ENCODE measurements at places on chromosomes 5 and 9.

GRCh38 chr5:154486427-154486866, 8.4 kb upstream of the HAND1 start:
- no peak for DNase-seq

- DNase-seq: peak; percentile 32
Measured at GRCh38 chr9:123174887-123175518, 93.4 kb downstream of the STRBP start.

GRCh38 chr5:108830705-108831276, 83.1 kb downstream of the FER start:
- DNase-seq: no peak

GRCh38 chr5:73104326-73104725, 16.0 kb upstream of the TMEM171 start:
- no peak for DNase-seq

DNA sequence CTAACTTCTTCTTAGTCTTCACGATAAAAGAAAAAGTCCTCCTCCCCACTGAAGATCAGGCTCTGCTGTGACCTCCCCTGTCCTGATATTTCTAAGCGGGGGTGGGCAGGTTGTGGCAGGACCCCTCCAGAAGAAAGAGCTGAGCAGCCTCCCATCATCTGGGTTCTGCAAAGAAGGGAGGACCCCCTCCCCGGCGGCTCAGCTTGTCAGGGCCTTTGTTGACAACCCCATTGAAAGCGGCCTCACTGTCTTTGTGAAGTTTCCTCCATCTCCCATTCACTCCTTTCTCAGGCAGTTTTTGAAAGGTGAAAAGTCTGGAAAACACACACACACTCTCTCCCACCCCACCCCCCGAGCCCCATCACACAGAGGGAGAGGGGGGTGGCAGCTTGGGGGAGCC, 26.2 kb upstream of the BARHL1 start:
- DNase-seq: no peak

GRCh38 chr9:135698767-135699166, 514 bp downstream of the SOHLH1 start:
- no peak for DNase-seq

DNA sequence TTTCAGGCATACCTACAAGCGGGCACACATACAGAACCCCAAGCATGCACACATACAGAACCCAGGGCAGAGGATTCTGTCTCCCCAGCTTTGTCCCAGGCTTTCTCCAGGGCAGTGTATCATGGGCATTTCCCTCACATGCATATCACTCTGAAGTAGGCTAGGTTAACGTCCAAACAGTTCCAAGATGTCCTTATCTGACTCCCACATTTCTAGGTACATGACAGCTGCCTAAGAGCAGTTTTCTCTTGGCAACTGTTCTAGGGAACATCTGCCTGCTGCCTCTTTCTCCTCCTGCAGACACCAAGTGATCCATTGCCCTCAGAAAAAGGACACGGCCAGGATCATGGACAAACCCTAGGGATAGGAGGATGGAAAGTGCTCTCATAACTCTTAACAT, 84.9 kb upstream of the NR3C1 start:
- DNase-seq: no peak

DNA sequence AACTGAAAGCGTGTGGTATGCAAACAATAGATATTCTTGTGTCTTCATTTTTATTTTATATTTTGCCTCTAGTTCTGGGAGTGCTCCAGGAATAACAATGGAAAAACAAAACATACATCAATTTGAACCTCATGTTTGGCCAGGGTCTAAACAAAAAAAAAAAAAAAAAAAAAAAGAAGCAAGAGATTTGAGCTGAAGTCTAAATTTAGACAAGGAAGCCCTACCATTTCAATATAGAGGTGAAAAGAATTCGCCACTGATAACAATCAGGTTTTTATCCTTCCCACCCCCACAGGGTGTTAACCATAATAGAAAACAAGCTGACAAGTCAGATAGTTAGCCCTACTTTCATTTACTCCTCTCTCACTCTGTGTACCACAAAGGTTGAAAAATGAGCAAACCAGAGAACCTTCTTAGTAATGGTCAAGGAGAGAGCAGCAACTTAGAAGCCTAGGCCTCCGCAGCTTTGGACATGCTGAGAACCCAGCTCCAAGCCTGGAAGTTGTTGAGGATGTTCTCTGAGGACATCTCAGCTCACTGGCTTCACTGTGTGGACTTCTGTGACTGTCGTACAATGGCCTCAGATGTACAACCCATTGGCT, 118.2 kb upstream of the HMHB1 start:
- peak; percentile 7 for DNase-seq
